HuH-7 (cell line): ENCODE measurements at places on chromosomes 11 and 22.

DNA sequence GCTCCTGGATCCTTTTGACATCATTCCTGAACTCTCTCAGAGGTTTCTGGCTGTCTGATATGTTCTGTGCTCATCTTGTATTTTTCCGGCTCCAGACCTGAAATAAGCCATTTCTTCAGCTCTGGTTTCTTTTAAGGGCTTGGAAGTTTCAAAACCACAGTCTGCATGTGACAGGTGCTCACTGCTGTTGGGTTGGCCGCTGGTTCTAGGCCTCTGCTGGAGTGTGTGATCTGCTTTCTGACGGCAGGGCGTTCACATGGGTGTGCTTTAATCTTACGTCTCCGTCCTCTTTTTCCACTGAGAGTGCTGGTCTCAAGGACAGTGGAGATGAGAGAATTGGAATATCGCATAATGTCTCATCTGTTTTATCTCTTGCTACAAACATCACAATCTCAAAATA lies 10.3 kb downstream of the ZBED4 start:
- no peak for DNase-seq

DNA sequence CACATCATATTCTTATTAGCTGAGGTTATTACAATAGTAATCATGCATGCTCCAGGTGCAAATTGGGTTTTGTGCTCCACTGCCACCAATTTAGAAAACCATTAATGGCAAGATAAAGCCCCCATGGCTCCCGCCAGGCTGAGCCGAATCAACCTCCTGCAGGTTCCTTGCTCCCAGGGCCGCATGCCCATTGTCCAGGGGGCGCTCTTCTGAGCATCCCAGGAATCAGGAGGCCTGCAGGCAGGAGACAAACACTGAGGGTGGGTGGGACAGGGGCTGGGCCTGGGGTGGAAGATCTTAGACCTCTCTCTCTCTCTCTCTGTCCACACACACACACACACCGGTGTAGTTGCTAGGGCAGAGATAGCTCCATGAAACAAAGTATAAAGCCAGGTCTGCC lies 57.4 kb downstream of the BUD13 start:
- DNase-seq = peak; percentile 32

DNA sequence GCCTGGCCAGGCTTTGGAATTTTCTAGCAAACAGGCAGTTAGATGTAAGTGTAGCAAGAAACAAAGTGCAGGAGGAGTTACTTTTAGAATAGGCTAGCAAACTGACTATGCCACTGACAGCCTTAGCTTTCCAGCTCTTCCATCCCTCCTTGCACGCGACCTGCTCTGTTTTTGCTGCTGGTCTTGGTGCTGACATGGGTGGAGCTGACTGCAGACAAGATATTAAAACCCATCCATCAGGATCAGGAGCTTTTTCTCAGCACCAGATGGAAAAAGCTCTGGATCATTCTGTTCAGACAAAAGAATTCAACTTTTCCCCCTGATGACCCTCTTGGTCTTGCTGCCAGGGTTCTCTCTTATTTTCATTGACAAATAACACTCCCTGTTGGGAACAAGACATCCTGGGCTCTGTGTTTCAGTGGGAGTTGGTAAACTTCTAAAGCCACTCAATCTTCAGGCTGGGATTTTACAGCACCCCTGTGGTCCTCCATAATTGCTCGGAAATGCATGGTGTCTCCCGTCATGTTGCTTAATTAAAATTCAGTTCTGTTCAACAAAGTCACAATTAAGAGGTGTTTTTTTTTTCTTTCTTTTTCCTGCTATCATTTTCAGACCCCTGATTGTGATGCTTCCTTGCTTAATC lies 240.0 kb upstream of the LARGE1 start:
- DNase-seq = no peak

DNA sequence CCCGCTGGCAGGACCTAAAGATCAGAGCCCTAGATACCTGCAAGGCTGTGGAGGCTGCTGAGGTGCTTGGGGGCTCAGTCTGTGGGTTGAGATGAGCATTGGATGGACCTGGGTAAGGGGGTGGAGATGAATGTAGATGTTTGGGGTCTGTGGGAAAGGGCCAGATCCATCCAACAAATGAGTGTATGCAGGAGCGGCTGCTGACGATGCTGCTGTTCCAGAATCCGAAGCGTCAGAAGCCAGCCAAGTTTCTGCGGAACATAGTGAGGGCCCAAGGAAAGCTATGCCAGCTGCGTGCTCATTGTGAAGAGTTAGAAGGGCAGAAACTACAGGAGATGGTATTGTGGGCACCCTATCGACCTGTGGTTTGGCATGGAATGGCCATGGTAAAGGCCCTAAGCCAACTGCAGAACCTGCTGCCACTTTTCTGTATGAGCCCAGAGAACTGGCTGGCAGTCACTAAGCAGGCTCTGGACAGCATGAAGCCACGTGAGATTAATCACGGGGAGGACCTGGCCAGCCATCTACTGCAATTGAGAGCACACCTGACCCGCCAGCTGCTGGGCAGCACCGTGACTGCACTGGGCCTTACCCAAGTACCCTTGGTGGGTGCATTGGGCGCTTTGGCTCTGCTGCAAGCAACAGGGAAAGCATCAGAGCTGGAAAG lies 36.6 kb downstream of the RRP8 start:
- DNase-seq = no peak

DNA sequence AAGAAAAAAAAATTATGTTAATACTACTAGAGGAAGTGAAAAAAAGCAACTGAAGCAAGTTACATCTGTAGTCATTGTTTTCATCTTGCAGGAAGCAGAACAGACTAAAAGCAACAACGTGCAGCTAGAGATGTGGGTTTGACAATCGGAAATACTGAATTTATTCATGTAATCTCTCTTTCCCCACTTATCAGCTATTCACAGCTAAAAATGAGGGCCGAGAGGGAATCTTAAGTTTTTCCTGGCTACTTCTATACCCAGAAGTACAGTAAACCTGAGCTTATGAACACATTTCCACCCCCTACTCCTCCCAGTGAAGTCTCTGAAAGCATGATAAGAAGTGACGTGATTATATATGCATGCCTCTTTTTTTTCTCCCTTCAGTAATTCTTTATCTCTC lies 116.5 kb downstream of the SPON1 start:
- DNase-seq = no peak

DNA sequence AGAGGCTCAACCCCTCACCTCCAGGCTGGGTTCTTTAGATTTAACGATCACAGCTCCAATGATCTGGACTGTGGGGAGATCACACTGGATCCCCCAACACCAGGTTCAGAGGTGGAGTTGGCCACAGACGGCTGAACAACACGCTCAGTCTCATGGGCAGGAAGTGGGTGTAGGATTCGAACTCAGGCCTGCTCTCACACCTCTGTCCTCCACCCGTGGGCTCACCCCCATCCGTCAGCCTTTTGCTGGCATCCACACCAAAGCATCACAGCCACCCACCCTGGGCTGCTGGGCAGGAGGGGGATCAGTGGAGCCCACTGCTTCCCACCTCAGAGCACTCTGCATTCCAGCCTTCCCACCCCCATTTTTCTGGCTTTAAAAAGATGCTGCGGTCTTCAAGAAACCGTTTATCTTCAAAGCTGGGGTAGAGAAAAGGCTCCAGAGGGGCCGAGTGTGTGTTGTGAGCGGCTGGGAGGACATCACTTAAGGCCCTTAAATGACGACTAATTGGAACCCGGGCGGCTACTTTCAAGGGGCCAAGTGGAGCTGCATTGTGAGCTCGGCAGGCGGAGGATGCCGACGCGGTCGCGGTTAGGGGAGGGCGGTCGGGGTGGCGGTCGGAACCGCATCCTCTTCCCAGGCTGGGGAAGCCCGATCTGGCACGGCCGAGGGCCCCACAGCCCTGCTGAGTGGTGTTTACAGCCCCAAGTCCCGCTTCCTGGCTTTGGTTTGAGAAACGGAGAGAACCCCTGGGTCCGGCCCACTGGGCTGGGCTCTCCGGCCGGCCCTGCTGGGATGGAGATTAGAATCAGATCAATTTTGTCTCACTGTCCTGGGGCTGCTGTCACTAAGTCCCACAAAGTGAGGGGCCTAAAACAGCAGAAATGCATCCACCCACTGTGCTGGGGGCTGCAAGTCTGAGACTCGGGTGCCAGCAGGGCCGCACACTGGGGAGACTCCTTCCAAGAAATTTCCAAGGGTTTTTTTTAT lies 15.9 kb upstream of the FGF3 start:
- DNase-seq = no peak

DNA sequence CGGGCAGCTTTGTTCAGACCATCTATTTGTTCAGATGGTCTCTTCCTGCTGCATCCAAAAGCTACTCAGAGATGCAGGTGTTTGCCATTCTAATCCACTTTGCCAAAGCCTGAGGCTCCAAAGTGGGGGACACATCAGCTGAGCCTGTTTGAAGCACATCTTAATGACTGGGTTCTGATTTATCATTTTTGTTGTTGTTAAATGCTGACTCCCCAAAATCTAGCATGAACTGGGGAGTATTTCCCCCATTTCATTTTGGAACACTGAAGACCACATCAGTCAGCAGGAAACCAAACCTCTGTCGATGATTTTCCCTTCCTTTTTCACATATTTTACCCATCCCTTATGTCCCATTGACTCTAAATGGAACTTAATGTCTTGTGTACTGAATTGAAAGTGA lies 262.6 kb downstream of the NTM start:
- no peak for DNase-seq

- no peak for DNase-seq
These were observed 101.4 kb upstream of the C11orf87 start for GRCh38 chr11:109320595-109320994.

- no peak for DNase-seq
These were observed 25.2 kb upstream of the PTPRJ start for GRCh38 chr11:47955061-47955755.

DNA sequence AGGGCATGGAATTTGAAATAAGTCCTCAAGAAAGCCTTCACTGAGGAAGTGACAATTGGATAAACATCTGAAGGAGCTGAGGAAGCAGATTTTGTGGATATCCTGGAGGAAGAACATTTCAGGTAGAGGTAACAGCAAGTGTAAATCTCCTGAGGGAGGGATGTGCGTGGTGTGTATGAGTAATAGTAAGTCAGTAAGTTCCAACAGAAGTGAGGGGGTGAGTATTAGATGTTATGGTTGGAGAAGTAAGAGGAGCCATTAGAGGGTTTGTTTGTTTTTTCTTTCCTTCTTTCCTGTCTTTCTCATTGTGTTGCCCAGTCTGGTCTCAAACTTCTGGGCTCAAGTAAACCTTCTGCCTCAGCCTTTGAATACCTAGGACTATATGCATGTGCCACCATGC lies 29.0 kb downstream of the ANKRD42 start:
- no peak for DNase-seq

DNA sequence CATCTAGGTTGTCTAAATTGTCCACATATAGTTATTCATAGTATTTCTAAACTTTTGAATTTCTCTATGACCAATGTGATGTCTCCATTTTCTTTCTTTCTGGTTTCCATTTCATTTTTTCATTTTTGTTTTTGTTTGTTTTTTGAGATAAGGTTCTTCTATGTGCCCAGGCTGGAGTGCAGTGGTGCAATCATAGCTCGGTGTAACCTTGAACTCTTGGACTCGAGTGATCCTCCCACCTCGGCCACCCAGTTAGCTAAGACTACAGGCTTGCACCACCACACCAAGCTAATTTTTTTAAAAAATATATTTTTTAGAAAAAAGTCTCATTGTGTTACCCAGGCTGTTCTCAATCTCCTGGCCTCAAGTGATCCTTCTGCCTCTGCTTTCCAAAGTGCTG lies 8.2 kb downstream of the GSTT4 start:
- DNase-seq = no peak

GRCh38 chr11:5553343-5553742 lies 5.0 kb upstream of the OR52H1 start:
- DNase-seq = no peak

- no peak for DNase-seq
These were observed 87.6 kb downstream of the STIM1 start for GRCh38 chr11:3942956-3943497.

DNA sequence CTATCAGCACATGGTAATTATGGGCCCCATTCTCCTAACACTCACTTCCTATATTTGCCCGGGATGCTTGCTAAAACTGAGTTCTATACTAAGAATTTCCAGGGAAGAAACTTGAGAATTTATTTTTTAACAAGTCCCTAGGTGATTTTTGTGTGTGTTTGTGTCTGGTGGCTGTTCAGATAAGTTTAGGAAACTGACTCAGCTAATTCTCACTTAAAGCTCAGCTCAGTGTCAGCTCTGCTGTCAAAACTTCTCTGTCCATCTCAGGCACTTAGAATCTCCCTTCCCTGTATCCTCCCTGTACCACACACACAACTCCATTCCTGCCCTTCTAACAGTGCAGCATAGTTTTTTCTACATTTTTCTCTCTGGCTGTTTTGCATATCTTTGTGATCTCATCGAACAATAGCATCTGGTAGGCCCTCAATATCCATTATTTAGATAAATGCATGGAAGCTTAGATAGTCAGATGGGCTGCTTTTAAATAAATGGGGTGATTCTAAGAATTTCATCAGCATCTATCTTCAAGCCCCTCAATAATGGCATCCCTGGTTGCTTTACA lies 69.3 kb downstream of the PIWIL4 start:
- DNase-seq = no peak

- DNase-seq = no peak
These were observed 313.5 kb downstream of the BRD1 start for GRCh38 chr22:49514211-49514610.
